Stimulated activated CD8-positive, alpha-beta memory T cell treated with anti-CD3 and anti-CD28 coated beads, Interleukin-2, amount 100 ng/mL, for 1 hour (primary cell): ENCODE measurements at places on chromosomes 5 and 9.

DNA sequence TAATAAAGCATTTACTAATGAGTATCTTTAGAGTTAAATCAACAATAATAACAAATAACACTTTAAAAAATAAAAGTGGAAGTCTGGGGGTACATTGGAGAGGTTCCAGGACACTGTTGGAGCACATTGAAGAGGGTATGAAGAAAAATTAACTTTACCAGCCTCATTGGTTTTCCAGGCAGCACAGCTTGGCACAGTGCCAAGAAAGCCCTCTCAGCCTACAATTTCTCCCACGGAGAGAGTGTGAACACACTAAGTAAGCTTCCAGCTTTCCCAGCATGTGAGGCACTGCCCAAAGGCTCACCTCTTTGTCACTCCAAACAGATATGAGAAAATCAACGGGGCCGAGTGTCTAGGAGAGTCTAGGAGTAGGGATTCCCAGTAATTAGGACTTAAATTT is 1912.8 kb upstream of the NUDT12 start:
- DNase-seq = no peak

GRCh38 chr5:123367739-123368138 is 55.5 kb downstream of the CEP120 start:
- DNase-seq = no peak

DNA sequence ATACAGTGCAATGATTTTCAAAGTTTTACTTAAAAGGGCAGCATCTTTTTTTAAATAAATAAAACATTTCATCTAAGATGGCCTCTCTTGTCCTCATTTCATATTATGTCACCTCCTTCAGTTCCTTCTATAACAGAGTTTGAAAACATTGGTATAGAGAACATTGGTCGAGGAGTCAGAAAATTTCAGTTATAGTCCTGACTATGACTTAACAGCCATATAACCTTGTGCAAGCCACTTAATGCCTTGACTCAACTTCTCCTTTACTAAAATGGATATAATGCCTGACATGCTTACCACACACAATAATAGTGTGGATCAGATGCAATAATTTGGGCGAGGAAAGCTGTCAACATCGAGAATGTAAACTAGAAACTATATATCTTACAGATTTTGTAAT is 22.6 kb downstream of the SSBP2 start:
- no peak for DNase-seq

DNA sequence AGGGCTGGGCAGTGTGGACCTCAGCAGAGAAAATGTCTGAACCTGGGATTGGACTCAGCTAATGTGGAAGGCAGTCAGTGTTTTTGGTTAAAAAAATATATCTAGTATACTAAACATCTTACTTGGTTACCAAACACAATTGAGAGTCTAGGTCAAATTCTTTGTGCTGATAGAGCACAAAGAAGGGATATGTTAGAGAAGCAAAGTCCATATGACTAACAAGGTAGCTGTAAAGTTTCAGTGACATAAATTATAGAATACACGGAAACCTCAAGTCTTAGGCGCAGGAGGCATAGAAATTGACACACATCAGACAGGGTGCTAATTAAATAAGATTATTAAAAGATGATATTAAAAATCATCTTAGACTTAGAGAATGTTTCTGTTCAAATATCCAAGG is 718.3 kb downstream of the TLR4 start:
- DNase-seq = no peak

DNA sequence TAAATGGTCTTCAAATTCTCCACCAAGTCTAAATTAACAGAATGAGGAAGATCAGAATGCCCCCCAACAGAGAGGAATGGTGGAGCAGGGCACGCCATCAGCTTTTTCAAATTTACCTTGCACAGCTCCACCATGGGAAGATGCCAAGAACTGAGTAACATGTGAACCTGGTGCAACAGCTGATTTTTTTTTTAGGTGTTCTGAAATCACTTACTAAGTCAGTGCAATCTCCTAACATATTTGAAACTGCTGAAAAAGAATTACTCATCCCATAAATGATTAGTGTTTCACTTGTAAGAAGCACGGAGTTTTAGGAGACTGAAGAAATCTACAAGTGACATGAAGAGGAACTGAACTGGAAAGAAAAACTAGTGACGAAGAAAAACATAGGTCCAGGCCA is 5.1 kb downstream of the TMEM245 start:
- no peak for DNase-seq

DNA sequence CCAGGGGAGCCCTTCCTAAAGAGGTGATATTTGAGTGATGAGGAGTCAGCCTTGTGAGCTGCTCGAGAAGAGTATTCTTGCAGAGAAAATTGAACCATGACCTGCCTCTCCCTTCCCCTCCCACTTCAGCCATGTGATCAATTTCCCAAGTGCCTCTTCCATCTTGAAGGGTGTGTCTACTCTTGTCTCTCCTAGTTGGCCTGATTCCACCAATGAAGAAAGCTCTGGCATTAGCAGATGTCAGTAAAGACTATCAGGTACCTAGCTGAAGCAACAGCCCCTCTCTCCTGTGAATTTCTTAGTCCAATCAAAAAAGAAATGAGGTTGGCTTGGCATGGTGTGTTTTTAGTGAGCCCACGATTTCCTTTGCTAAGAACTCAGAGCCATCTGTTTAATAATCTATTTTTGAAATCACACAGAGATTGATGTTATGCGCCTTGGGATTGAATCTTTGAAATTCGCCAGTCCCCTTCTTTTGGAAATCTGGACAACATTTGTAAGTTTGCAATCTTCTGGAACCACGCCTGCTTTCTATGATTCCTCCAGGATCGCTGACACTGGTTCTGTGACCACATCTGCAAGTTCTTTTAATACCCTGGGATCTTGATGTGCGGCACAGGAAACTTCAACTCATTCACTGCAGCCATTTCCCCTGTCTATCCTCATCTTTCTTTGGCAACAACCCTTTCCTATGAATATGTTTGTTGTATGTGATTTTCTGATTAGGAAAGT is 404.6 kb downstream of the DMRT2 start:
- no peak for DNase-seq

DNA sequence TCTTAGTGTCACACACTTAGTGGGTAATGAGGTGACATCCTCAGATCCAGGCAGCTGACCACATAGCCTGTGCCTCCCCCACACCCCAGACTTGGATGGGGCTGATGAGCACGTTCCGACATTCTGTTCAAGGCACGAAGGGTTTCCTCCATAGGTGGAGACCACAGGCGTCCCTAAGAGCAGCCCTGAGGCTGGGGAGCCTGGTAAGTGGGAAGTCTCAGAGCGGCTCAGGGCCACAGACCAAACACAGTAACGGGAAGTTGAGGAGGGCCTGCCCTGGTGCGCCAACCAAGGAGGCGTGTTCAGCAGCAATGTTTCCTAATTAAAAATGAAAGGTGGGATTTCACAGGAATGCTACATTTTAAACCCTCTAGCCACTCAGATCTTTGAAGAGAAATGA is 102.3 kb upstream of the PHYKPL start:
- DNase-seq = no peak

GRCh38 chr5:146296245-146296644 is 42.4 kb upstream of the POU4F3 start:
- DNase-seq = no peak

DNA sequence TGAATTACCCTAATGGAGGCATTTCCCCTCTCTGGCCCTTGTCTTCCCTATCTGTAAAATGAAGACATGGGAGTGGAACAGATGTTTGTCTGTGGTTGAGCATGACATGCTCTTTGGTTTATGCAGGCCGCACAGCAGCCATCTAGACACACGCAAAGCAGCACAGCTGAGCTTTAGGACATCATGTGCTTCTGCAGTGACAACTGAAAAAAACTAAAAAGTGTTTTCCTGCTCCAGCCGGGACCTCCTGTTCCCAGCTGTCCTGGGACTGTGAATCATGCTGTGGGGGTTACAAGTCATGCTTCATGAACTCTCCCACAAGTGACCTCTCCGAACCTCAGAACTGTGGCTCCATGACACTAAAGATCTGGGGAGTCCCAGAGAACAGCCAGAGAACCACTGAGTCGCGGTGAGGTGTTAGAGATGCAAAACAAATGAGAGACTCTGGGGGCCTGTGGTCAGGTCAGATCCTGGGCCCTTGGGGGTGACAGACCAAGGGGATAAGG is 1.7 kb downstream of the SMIM3 start:
- DNase-seq = no peak

- DNase-seq = no peak
These were observed 62.9 kb upstream of the IZUMO3 start for GRCh38 chr9:24608599-24608998.

- DNase-seq = no peak
These were observed 657.2 kb downstream of the TLE1 start for GRCh38 chr9:81032030-81032572.

- DNase-seq = no peak
These were observed 8.7 kb upstream of the GFI1B start for GRCh38 chr9:132969783-132970182.

DNA sequence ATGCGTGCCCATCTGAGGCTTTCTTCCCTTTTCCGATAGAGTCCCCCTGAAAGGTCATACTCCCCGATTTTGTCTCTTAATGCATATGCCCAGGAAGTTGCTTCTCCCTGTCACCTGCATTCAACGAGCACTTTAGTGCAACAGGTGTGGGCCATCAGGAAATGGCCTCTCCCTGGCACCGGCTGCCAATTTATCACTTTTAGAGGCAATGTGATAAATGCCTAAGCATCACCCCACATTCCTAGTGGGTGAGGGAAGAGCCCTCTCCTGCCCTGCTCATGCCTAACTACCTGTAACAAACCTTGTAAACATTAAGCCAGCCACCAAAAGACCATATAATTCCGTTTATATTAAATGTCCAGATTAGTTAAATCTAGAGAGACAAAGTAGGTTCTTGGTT is 1.1 kb upstream of the SNAPC3 start:
- DNase-seq = no peak

DNA sequence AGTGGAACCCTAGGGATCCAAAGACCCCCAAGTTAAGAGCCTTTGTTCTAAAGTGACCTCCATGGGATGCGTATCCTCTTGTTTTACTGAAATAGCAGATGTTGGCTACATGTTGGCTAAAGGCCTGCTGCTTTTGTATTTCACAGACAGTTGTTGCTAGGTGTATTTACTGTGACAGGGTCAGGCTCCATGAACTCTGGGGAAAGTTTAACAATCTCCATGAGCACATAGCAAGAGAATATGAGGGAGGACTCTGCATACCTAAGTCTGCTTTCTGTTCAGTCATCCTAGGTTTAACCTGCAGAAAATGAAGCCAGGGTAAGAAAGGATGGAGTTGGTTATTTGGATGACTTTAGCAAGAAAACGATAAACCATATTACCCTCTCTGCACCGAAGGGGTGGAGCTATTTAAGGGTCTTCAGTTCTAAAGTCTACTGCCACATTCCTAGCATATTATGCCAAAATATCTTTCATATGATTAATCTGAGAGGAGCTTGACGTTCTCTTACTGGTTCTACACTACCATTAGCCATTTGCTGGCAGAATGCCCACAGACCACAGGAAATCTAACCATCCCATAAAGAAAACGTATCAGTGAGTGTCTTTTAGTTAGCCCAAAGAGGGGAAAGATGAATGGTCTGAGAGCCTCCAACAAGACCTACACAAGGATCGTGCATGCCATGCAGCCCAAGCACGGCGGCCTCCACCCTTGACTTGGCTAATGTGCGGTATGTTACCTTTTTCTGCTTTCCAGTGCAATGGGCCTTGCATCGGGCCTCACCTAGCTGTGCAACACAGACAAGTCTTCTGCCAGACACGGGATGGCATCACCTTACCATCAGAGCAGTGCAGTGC is 127.8 kb downstream of the SAXO1 start:
- DNase-seq = no peak

DNA sequence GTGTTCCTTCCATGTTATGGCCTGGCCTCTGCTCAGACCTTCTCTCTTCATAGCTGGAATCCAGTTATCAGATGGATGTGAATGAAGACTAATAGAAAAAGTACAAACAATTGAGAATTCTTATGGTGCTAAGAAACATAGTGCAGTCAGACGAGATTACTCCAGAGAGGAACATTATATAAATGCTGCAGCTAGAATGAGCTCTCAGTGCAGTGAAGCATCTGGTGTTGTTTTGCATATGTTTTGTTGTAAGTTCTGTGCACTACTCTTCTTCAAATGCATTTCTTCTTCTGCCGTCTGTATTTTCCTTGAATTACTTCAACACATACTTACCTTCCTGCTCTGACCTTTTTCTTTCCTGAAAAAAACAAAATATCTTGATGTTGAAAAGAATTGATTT is 602.4 kb upstream of the CDH18 start:
- no peak for DNase-seq

DNA sequence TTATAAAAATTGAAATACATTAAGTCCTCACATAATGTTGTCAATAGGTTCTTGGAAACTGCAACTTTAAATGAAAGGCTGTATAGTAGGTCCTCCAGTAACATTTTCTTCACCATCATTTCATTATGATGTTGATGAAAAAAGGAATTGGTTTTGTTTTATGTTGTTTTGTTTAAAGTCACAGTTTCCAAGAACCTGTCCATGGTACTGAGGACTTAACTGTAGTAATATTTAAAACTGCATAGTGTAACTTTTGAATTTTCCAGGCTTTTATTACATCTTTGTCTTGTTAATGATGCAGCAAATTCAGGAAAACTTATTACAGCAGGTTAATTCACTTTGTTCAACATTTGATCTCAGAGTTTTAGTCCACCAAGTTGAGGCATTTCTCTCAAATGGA is 11.6 kb downstream of the SECISBP2 start:
- DNase-seq = no peak

DNA sequence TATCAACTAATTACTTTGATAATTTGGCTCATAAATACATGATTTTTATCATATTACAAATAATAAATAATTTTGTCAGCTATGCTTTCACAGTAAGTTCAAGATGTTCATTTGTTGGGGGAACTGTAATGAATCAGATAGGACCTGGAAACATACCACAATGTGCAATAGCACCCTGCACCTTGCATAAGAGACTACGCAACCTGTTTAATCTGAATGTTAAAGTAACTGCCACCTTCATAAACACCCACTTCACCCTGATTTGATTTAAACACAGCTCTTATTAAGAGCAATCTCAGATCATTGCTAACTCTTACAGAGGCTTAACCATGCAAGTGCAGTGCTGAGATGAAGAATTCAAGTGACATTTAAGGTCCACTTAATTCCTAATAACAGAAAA is 69.1 kb upstream of the GABRA1 start:
- DNase-seq = no peak

DNA sequence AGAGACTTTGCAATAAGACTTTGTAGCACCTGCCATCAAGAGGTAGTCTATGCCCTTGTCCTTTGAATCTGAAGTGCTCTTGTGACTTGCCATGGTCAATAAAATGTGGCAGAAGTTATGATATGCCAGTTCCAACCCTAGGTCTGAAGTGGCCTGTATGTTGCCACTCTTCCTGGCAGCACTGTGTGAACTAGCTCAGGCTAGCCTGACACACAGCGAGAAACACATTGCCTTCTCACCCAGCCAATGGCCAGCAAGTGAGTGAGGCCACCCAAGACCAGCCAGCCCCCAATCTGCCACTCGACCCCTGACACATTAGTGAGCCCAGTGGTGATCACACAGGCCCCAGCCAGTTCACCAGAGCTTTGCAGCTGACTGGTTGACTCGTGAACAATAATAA is 52.7 kb upstream of the OSMR start:
- DNase-seq = no peak

DNA sequence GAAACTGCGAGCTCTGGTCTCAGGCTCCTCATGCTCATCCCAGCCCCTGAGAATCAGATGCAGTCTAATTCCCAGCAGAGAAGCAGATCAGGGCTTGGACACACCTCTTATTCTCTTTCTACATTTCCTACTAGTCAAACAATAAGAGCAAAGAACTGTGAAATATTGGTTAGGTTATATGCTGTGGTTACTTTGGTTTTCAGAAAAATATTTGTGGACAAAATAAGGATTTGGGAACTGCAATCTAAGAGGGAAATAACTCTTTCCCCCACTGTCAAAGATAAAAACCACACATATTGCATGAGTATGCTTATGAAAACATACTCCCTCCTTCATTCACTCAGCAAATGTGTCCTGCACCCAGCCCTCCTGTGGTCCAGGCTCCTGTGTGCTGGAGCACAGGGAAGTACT is 164.5 kb upstream of the S1PR3 start:
- no peak for DNase-seq
